Stimulated activated CD8-positive, alpha-beta memory T cell treated with anti-CD3 and anti-CD28 coated beads, Interleukin-2, amount 100 ng/mL, for 1 hour (primary cell): ENCODE measurements at places on chromosomes 3 and 15.

DNA sequence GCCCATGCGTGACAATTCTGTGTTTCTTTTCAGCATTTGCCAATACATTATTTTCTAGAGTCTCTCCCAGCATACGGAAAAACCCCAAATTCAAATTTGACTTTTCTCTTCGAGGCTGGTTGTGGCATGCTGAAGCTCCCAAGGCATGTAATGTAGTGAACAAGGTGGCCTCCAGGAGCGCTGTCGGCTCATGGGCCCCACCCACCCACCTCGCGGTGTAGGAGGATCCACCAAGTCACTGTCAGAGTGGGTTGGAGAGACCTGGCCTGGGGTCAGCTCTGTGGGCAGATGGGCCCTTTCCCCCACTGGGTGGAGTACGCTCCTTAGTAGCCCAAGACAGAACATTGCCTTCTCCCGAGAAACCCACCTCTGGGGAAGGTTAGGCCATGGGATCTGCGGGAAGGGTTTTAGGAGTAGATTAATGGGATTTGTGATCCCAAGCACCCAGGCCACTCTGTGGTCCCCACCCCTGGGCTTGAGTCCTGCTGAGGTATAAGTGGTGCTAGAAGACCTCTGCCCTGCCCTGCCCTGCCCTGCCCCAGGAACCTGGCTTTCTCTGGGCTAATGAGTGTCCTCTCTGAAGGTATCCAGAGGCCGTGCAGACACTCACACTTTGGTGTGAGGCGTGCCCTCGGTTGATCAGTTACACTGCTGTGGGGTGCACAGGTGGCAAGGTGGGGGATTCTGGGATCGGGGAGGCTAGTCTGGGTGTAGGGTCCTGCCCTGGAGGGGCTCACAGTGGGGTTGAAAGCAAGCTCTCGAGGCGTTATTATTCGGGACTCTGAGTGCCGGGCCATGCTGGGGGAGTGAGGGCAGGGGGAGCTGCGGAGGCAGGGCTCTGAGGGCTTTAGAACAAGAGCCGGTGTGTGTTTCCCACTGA is 97.9 kb downstream of the APBA2 start:
- no peak for DNase-seq

GRCh38 chr15:100261302-100262240 is 80.2 kb downstream of the ADAMTS17 start:
- no peak for DNase-seq

GRCh38 chr3:129732200-129732876 is 125.9 kb upstream of the PLXND1 start:
- no peak for DNase-seq

DNA sequence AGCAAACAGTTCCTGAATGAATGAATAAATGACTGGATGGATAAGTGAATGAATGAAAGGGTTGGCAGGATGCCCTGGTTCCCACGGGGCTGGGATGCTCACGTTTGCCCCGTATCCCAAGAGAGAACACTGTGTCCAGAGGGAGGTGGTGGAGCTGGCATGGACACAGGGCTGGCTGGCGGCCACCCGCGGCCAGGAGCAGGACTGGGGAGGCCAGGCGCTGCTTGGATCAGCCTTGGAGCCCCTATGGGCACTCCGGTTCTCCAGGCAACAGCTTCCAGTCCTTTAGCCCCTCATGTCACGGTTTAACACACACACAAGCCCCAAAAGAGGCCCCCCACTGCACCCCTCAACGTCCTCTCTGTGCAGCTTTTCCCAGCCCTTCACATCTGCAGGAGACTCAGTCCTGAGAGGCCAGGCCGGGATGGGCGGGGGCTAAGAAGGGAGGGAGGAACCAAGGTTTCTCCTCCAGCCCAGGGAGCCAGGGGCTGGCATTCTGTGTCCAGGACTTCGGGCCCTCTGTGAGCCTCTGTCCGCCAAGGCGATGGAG is 86.0 kb upstream of the ALDH1L1 start:
- DNase-seq: no peak

- DNase-seq: peak; percentile 30
Observed at GRCh38 chr3:179652447-179653095, at the start of gene USP13. TSS of gene USP13 (plus strand) at chr3:179653040. CDS start at chr3:179653226, 186 bp downstream.

DNA sequence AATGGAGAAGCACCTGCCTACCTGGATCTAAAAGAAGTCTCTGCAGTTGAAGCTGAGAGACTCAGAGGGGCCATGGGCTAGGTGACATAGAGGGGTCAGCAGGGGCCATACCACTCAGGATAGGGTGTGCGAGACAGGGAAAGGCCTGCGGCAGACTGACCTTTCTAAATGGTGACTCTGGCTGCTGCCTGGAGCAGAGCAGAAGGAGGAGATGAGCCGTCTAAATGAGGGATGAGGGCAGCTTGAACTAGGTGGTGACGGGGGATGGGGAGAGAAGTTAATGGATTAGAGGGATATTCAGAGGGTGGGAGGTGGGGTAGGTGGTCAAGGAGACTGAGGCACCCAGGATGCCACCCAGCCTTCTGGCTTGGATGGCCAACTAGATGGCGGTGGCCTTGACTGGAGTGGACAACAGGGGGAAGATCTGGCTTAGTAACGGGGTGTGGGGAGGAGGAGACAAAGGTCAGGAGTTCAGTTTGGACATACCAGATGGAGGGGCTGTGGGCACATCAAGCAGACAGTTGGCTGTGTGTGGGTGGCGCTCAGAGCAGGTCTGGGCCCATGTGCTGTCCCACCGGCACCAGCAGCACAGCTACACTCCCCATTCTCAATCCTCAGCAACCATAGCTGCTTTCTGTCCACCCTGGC is 3.2 kb upstream of the ITIH1 start:
- no peak for DNase-seq

DNA sequence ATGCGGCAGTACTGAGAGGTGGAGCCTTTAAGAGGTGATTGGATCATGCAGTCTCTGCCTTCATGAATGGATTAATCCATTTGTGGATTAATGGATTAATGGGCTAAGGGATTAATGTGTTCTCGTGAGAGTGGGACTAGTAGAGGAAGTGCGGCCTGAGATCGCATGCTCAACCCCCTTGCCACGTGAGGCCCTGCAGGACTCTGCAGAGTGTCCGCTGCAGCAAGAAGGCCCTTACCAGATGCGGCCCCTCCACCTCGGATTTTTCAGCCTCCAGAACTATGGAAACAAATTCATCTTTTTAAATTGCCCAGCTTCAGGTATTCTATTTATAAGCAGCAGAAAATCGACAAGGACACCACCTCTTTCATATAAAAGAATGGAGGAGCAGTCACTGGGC is 148.8 kb downstream of the TPRA1 start:
- DNase-seq: no peak

- no peak for DNase-seq
Observed at GRCh38 chr15:52361975-52362494, 66.4 kb upstream of the MYO5C start.

DNA sequence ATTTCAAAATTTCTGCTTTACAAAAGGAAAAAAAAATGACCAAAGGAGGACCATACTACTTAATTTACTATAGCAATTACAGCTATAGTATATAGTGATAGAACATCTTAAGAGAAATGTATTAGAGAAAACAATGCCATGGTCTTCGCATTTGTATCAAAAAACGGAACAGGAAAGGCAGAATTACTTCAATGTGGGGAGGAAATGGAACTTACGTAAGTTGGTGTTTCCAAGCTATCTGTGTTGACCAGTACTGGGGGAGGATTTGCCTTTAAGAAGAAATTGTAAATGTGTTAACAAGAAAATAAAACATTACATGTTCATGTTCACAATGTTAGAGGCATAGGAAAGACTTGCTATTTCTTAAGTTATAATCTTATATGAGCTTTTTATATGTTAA is 119.9 kb upstream of the MELTF start:
- no peak for DNase-seq

DNA sequence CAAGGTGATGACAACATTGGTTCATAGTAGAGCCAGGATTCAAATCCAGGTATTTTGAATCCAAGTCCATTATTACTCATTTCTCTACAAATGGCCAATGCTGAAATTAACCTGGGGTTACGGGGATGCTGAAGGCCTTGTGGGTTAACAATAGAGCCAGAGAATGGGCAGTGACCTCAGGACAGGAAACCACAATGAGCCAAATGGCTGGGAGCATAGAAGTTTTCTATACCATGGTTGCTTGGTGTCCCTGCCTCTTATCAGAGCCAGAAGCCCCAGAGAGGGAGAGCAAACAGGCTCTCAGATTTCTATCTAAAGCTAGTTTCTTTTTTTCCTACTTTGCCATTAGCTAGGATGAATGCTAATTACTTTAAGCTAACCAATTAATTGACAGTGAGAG is 82.3 kb downstream of the TNIK start:
- DNase-seq: no peak

- no peak for DNase-seq
Observed at GRCh38 chr3:158101335-158102241, 4.6 kb downstream of the SHOX2 start.

GRCh38 chr15:80527406-80527805 is 123.2 kb downstream of the ARNT2 start:
- no peak for DNase-seq

- DNase-seq: no peak
Observed at GRCh38 chr3:134009345-134010000, 20.3 kb downstream of the SLCO2A1 start.
